ENCODE measurements at places on chromosomes 6 and 20. TPM values are rescaled to one million over a fixed set of nuclear protein-coding genes. Genes with fewer than 3 reads are reported as not detected.

DNA sequence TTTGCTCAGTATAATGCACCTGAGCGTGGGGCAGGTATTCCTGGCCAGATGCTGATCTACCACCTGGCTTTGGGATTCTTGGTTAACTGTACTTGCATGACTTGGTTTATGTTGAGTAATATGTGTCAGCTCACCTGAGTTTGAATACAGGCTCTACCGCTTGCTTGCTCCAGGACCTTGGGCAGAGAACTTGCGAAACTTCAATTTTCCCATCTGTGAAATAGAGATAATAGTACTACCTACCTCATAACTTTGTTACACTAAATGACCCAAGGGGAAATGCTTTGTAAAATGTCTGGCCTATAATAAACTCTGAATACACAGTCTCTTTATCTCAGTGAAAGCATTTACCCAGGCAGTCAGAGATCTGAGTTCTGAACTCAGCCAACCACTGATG is 51.8 kb downstream of the SCAND1 start:
- DNase-seq, result no peak

DNA sequence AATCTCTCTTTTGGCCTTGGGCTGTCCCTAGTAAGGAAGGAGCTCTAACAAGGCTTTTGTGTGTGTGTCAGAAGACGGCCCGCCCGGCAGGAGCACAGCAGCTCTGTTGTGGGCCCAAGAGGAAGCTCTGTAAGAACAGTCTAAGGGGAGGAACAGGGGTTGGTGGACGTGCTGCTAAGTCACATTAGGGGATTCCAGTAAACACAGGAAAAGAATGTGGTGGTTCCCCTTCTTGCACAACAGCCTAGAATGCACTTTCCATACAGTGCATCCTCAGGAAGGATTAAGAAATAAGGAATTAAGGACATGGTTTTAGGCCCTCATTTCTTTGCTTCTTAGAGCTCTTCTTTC is 114.5 kb downstream of the RNF144B start:
- DNase-seq, result no peak

DNA sequence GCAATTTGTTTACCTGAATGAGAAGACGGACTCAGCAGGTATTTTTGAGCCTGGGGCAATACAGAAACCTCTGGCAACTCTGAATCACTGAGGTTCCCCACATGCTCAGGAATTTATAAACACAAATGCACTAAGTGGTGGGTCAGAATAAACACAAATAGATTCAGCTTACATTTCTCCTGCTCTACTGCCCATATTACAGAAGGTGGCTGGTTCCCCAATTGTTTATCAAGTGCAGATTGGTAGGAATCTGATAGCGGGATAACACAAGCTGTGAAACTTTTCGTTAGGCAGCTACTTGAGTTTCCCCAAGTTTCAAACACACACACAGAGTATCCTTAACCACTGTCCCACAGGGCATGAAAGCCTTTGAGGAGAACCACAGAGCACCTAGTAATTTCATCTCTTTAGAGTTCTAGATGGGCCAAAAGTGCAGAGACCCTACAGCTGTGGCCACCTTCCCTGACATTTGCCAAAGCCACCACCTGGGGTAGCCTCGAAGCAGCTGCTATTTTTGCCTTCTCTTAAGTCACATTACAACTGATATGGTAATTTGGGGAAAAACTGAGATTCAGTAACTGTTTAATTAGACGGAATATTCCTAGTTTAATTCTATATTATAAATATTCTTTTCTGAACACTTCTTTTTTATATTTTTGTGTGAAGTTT is 204.2 kb upstream of the PTCHD4 start:
- no peak for DNase-seq

DNA sequence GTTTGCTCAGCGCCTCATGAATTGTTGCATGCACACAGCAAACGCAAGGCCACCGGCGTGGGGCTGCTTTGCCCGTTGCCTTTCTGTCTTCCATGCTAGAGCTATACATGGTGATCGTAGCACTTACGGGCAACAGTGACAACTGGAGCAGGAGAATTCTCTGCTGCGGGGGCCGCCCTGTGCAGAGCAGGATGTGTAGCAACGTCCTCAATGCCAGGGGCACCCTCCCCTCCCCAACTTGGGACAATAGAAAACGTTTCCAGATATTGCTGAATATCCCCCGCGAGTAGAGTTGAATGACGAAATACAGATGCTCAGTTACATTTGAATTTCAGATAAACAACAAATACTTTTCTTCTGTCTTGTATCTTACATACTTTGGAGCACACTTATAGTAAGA is 198.7 kb downstream of the TFAP2C start:
- no peak for DNase-seq

The DEFB124 gene
- total RNA-seq, result not detected

- no peak for DNase-seq
These were observed 46.8 kb upstream of the SH3BGRL2 start for GRCh38 chr6:79584332-79584731.

The SNX21 gene
- total RNA-seq, result 12.8 TPM

The SRMS gene
- total RNA-seq, result not detected

DNA sequence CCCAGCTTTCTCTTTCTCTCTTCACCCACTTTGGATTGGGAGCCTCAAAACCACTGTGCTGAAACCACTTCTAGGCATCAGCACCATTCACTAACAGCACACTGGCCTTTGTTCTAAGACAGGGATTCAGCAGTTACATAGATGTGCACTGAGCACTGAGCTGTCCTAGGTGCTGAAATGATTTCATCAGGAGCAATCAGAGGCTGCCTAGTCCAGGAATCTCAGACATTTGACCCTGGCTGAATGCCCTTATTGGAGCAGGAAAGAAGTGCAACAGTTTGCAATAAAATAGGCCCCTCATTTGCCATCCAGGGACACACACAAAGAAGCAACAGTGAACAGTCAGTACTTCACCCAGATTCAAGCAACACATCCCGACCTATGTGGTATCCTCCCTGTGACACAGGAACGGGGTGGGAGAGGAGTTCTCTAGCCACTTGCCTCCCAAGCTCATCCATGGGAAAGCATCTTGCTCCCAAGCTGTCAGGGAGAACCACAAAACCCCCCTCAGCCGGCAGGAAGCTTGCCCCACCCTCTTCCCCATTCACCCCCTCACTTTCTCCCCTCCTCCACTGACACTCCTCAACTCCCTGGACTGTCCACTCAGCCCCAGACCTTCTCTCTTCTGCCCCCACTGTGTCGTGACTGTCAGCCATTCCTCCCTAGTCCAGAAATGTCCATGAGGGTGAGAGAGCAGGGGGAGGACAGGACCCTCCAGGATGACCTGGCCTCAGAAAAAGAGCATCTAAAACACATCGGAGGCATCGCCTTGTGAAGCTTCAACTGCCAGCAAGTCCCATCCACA is 304.4 kb downstream of the PREX1 start:
- DNase-seq, result peak; percentile 82

- DNase-seq, result no peak
These were observed 65.5 kb upstream of the CLVS2 start for GRCh38 chr6:122930252-122931180.

DNA sequence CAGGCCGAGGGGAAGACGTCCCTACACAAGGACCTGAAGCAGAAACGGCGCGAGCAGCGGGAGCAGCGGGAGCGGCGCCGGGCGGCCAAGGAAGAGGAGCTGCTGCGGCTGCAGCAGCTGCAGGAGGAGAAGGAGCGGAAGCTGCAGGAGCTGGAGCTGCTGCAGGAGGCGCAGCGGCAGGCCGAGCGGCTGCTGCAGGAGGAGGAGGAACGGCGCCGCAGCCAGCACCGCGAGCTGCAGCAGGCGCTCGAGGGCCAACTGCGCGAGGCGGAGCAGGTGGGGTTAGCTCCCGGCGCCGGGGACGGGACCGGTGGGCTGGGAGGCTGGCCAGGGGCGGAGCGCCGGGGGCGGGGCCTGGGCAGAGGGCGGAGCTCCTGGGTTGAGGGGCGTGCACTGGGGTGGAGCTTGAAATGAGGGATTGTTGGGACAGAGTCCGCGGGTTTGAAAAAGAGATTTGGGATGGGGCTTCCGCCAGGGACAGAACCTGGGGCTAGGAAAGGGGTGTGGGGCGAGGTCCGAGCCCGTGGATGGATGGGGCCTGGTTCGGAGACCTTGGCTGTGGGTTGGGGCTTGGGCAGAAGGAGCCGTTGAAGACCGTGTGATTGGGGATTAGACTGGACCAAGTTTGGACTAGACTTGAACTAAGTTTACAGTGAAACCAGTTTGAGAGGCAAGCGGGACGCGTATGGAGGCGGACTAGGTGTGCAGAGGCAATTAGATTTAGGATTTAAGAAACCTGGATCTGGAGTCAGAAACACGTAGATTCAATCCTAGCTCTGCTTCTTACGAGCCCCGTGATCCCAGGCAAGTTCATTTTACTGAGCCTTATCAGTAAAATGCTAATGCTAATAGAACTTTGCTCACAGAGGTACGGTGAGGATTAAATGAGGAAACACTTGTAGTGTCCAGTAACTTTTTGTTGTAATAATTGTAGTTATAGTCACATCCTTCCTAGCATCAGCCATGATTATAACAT is 20.9 kb downstream of the DEF6 start:
- DNase-seq, result peak; percentile 86

- DNase-seq, result no peak
These were observed 155.8 kb downstream of the TSHZ2 start for GRCh38 chr20:53128004-53128403.

The UNC5CL gene
- total RNA-seq, result 2.4 TPM

The C20orf141 gene
- not detected for total RNA-seq

GRCh38 chr20:48826069-48826468 is 1.7 kb downstream of the PREX1 start:
- no peak for DNase-seq

The GHRH gene
- not detected for total RNA-seq

The APCDD1L gene
- not detected for total RNA-seq

The LGSN gene
- total RNA-seq, result 0.53 TPM

GRCh38 chr6:112320561-112321318 is 26.4 kb upstream of the RFPL4B start:
- DNase-seq, result no peak

DNA sequence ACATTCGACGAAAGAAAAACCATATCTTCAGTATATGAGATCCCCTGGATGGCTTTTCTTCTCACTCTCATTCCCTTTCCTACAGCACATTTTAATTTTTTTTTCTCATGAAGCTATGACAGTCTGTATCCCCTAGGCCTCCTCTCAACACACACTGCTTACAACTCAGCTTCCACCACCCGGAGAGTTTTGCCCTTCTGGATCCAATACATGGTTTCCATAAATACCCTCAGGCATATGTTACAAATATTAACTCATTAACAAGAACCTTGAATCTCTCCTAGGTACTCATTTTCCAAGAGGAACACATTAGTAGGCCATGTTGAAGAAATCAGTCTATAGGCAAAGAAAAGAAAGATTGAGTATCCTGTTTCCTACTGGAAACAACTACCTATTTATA is 44.0 kb downstream of the PAK5 start:
- DNase-seq, result no peak

DNA sequence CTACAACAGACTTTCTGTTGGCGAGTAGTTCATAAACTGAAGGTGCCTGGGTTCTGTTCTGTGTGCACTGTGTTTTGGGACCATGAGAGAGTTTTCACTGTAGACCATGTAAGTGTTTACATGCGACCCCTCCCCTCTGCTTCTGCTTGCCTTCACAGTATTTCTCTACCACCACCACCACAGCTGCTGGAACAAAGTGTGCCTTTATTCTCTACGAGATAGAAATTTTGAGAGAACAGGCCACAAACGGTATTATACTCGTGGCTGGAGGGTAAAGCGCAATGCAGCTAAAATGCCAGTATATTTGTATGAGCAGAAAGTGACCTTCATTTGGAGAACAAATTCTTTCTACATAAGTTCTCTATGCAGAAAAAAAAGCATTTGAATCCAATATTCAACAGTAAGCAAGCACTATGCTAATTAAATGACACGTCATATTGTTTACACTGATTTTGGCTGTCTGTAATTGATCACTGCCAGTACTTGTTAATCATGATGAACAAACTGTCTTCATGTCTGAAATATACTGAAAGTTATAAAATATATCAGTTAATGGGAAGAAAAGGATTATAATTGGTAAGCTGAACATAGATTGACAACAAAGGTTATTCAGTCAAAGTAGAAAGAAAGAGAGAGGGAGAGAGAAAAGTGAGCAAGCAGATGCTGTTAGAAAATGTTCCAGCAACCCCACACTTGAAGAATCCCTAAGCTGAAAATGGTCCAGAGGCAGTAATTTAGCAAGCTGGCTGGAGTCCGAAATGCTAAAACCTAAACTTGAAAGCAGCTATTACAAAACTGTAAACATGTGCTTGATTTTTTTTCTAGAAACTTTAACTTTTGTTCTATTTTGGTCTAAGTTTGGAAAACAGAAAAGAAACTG is 8.8 kb downstream of the CLDN20 start:
- DNase-seq, result no peak

DNA sequence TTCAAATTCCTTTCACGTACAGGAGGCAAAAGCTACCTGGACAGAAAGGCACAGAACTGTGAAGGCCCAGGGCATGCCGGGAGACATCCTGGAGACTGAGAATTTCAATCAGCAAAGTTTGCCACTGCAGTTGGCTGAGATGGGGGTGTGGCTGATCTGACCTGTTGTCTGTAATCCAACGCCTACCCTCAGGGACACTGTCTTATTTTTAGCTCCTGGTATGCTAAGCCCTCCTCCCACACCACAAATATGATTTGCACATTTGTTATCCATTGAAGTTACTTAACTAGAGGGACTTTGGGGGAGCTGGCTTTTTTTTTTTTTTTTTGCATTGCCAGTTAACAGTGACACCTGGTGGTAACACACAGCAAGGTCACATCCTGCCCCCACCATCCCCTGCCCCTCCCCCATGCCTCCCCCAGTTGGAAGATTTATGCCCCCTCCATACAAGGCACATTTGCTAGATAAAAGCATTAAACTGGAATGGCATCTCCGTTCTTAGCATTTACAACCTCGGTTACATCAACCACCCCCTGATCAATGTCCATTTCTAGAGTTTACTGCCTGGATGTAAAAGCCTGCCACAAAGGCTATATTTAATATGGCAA is 40.4 kb downstream of the TTI1 start:
- DNase-seq, result peak; percentile 55

DNA sequence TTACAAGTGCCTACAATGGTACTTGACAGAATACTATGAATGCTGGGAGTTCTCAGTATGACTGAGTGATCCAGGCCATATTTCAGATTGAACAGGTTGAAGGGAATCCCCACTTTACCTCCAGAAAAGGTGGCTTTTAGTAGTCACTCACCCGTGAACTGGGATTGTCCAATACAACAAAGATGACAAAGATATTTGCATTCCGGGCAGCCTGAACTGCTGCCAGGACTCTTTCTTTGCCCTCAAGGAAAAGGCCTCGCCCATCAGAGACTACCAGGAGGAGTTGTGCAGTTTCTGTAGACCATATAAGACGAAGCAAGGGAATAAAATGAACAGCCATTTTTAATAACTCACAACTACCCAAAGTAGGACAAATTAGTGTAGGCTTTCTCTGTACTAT is 6.3 kb upstream of the LYRM2 start:
- no peak for DNase-seq

DNA sequence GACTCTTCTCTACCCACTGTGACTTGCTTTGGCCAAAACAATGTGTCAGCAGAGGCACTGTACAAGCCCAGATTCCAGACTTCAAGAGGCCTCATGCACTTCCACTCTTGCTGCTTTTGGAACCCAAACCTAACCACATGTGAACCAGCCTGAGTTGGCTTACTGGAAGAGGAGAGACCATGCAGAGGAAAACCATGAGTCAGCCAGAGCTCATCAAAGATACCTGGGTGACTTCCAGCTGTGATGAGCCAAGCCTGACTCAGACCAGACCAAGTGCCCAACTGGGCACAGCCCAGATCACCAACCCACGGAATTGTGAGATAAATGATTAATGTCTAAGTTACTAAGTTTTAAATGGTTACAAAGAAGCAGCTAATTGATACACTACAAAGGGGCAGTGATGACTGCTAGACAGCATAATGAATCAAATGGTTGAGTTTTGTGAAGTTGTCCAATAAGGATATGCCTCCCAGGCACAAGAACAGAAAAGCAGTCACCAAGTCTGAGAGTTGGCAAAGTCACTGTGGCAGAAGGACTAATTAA is 16.2 kb upstream of the BEND6 start:
- DNase-seq, result peak; percentile 13
